SK-N-DZ (cell line): ENCODE measurements at places on chromosomes 4 and X.
A peak's percentile ranks its signal among the peaks of the same experiment; 100 is the strongest.

DNA sequence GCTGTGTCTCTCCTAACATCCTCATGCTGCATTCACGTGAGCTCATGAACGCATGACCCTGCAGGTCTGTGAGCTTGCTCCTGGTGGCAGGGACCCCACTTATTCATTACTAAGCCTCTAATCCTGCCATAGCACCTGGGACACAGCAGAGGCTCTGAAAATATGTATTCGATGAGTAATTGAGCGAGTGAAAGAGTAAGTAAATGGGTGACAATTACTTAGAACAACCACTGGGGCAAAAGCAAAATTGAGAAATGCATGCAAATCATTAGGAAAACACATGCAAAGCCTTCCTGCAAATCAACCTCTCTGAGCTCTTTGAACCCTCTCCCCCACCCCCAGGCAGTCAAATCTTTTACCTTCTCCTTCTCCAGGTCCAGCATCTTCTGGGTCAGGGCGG is 23.6 kb upstream of the C4orf50 start:
- DNase-seq = no peak

DNA sequence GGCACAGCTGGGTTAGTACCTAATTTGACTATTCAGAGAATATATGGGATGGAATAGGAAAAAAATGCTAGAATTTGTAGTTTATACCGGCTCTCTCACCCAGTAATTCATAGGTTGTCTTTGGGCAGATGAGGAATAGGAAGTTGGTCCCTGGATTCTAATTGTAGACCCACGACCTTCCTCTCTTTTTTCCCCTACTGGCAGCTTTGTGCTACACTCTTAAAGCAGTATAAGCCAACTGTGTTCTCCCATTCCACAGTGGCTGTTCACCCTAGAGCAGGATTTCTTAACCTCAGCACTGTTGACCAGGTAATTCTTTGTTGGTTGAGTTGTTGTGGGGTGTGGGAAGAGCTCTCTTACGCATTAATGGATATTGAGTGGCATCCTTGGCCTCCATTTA is 92.9 kb downstream of the FNIP2 start:
- DNase-seq = no peak

DNA sequence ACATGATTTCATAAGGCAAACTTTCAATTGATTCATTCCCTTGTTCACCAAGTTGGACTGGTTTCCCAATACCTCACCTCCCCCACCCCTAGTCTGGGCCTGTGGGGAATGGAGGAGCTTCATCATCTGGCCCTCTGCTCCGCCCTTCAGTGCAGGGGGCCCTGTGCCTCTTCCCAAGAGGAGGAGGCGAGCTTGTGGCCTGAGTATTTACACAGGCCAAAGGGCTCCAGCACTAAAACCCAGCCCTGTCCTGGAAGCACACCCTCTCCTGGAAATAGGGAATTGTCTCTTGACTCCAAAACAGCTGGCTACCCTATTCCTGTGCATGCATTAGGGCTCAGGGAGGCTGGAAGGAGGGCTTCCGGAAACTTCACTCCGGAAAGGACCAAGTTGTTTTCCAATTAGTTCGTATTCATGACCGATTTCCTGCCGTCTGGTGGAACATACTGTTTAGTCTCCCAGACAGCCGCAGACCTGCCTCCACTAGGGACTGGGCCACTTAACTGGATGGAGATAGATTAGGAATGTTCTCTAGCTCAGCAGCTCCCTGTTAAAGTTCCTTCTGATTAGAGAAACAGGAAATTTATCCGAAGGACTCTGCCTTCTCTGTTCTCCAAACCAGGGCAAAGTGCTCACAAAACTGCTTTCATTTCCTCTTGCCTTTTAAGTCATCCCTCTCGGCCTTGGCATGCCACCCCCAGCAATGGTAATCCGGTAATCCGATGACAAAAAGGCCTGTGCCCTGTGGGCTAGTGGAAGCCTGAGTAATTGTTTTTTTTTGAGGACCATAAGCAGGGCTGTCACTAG is 5.8 kb downstream of the SRPX2 start:
- no peak for DNase-seq

DNA sequence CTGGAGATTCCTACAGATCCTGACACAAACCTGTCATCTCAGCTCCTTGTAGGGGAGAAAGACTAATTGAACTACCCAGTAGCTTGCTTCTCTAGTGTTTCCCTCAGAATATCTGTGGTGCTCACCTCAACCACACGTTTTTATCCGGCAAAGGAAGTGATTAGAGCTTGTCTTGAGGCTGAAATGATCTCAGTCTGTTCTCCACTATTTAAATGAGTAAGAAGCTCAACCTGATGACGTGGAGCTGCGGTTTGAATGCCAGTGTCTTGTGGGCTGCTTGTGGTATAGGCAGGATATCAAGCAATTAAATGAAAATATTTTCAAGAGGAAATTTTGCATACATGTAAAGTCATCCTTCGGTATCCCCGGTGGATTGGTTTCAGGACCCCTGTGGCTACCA is 270.2 kb downstream of the TLL1 start:
- no peak for DNase-seq

- DNase-seq = no peak
These were observed 673.3 kb downstream of the GALNTL6 start for GRCh38 chr4:172486531-172486930.

- DNase-seq = peak; percentile 4
These were observed 226.7 kb upstream of the PRKX start for GRCh38 chrX:3940000-3940610.

- DNase-seq = peak; percentile 35
These were observed 763 bp downstream of the CASK start for GRCh38 chrX:41922431-41923151.
